Activated CD4-positive, alpha-beta T cell treated with anti-CD3 and anti-CD28 coated beads, Interleukin-10, Interleukin-2, amounts not matched to agents 100 ng/mL and 50 ng/mL, durations not matched to agents 16 hours and 8 hours (primary cell): ENCODE measurements at places on chromosomes 1 and 21.

- no peak for DNase-seq
Measured at GRCh38 chr1:100832694-100833428, 61.8 kb downstream of the EXTL2 start.

DNA sequence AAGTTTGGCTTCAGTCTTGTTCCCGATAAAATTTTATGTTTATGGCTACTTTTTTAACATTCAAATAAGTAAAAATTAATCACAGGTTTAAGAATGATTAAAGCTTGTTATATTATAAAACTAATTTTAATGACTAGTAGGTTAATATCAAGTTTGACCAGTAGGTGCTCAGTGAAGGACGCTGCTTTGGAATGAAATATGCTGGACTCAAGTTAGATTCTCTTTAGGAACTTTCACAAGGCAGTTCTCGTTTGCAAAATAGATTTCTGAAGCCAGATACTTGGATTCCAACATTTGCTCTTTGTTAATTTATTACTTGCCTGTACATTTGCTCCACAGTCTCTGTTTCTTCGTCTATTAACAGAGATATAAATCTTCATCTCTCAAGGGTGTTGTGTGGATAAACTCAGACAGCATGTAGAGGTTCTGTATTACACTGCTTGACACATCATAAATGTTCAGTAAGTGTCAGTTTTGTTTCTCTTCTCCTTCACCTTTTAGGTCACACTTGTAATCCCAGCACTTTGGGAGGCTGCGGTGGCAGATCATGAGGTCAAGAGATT is 432.8 kb upstream of the CHRM3 start:
- DNase-seq, result no peak

DNA sequence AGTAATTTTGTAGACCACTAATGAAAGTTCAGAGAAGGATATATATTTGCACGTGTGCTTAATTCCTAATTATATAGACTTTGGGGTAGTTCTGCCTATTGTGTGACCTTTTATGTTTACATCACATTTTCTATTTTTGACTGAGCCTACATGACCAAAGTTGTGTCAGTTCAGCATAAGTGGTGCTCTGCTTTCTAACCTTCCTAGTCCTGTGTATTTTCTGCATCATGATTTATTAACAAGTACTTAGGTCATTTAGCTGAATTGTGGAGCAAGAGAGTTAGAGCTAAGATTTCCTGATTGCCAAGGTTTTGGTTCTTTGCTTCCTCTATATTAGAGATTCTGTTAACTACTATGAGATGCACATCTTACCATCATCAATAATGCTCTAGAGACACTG is 176.0 kb downstream of the C1orf21 start:
- DNase-seq, result no peak

DNA sequence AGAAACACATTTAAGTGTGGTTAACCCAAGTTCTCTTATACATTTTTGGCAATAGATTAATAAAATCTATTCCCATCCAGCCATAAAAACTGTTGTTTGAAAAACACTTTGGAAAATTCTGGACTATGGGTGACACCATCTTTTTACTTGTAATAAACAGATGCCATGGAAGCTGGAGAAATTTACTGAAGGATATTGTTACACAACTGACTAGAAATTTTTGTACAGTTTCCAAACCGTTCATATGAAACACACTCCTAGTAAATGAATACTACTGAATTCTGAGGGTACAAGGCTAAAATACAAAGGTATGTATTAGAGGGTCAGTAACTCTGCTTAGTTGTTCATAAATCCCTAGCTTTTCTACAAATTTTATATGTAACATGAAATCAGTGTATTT is 48.7 kb downstream of the TRIM33 start:
- DNase-seq, result no peak

- DNase-seq, result no peak
Measured at GRCh38 chr1:43061757-43062156, 103.1 kb upstream of the SLC2A1 start.

DNA sequence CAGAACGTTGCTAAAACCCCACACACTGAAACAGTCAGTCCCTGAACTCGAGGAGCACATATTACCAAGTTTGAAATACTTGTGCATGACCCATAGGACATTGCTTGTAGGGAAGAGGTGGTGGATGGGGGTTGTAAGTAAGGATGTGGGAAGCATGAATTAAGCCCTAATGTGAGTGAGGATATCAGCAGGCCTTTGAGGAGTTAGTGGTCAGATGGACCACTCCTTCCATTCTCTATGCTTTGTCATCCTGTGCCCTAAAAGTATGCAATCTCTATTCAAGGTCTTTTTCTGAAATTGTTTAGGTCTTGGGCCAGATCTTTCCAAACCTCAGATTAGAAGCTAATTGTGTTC is 70.9 kb upstream of the SAMSN1 start:
- no peak for DNase-seq

GRCh38 chr21:28770867-28771661 is 221.6 kb downstream of the LTN1 start:
- no peak for DNase-seq

DNA sequence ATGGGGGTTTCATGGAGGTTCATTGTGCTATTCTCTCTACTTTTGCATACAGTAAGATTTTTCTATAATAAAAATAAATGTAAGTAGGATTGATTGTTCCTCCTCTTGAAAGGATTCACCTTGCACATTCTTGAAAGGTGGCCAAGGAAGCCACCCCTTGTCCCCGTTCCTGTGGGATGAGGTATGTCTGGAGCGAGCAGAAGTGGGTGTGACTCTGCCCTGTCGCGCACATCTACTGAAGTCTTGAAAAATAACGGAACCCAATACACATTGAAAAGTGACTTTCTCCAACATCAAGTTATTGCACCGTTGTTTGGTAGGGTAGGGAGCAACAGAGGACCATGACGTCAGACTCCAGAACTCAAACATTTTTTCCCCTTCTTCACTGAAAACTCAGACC is 46.8 kb upstream of the USP1 start:
- no peak for DNase-seq

- DNase-seq, result no peak
Measured at GRCh38 chr21:41399246-41399800, 26.7 kb upstream of the MX1 start.

- DNase-seq, result no peak
Measured at GRCh38 chr1:110225212-110225611, 15.1 kb downstream of the KCNC4 start.

DNA sequence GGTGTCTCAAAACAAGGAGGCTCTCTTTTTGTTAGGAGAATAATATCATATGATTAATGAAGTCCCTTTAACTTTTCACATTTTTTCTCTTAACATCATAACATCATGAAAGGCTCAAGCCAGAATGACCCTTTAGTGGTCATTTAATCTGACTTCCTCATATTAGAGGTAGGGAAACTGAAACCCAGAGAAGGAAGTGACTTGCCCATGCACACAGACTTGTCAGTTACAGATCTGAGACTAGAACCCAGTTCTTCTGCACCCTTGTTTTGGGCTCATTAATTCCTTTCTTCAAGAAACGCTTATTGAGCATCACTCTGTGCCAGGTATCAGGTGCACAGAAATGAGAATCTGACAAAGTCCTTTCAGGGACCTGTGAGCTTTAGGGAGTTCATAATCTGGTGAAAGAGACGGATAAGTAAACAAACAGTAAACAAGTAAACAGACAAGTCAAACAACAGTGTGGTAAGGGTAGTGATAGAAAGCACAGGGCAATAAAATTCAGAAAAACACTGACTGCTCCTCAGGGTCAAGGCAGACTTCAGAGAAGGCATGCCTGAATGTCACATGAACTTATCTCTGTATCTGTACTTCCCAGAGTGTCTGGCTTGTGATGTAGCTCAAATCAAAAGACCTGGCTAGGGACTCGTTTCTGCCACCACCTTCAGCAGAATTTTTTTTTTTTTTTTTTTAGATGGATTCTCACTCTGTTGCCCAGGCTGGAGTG is 38.3 kb upstream of the OSBPL9 start:
- no peak for DNase-seq

DNA sequence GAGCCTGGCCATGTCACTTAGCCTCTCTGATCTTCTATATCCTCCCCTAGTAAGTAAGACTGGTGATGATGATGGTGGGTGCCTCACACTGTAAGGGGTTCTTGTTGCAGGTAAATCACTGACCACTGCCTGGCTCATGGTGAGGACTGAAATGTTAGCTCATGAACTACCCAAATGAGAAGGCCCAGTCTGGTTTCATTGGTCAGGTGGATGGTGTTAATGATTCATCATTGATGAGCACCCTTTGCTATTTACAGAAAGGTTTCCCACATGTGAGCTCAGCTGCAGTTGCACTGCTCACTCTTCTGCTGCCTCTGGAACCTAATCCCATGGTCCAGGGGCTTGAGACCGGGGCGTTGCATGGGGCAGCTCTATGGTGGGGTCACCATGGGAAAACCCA is 417.7 kb downstream of the PRDM2 start:
- no peak for DNase-seq
